ENCODE measurements at places on chromosomes 5 and 9.

DNA sequence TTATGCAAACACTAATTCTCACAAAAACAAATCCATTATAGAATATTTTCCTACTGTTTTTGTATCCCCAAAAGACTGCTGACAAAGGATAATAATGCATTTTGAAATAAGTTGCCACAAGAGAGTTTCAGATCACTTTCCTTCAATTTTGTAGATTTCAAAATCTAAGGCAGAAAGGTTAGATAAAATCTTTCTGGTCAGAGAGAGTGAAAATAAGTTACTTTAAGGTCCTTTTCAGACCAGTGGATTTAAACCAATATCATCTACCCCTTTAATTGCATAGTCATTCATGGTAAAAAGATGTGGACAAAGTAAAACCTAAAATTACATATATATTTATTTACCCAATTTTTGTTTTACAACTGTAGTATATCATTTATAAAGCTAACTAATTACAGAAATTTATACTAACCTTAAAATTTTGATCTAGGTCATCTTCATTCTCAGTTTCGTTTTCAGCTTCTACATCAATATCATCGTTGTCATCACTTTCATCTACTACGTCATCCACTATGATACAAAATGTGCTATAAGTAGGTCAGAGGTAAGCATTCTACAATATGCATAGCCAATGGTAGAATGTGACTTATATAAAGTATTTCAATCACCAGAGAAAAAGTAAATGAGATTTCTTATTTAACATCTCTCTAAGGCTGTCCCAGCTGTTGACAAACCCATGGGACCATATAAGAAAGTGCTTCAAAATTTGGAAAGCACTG, 95.7 kb downstream of the AGTPBP1 start:
- DNase-seq = peak; percentile 41

DNA sequence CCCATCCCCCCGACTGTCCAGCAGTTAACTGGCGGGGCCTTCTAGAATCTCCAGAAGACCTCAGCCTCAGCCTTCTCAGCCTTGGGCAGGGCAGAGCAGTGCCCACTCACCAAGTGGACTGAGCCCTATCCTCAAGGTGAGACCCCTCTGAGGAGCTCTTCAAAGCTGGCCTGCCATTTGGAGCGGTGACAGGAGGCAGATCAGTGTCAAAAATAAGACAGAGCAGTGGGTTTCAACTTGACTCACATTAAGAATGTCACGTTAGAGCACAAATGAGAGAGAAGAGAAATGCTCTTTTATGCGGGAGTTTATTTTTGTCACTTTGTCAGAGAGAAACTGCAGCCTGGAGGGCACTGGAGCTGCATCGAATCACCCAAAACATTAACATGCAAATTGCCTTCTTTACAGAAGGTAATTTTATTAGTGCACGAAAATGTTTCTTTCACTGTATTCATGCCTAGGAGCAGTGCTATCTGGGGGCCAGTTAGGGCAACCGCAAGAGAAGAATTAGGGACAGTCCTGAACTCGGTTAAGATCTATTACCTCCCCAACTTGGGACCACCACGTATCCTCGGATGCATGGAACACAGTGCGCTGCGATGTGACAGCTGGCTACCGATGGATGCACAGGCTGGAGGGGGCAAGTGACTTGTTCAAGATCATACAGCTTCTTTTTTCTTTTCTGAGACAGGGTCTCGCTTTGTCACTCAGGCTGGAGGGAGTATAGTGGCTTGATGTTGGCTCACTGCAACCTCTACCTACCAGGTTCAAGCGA, 188.5 kb downstream of the DAB2IP start:
- DNase-seq = no peak

- DNase-seq = no peak
Observed at GRCh38 chr5:76723266-76723665, 7.3 kb downstream of the F2R start.

DNA sequence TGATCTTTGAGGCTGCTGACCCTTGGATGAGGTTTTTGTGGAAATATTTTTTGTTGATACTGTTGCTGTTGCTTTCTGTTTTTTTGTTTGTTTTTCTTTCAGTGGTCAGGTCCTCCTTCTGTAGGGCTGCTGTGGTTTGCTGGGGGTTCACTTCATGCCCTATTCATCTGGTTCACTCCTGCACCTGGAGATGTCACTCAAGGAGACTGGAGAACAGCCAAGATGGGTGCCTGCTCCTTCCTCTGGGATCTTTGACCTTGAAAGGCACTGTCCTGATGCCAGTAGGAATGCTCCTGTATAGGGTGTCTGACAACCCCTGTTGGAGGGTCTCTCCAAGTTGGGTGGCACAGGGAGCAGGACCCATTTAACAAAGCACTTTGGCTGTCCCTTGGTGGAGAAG, 67.0 kb upstream of the ACTBL2 start:
- no peak for DNase-seq

DNA sequence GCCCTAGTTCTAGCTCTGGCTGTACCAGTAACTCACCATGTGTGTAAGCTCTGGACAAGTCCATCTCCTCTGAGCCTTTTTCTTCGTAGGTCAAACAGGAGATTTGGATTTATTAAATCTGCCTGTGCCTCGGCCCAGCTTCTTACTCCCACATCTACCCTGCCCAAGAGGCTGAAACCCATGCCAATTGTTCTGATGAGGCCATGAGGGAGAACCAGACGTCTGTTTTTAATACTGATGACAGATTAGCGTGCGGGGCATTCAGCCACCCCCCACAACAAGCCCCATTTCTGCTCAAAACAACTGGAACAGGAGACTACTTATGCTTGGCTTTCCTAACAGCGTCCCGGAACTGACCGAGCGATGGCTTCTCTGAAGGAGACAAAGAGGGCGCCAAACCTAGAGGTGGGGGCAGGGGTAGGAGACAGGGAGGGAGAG, 81.2 kb upstream of the TRIM32 start:
- DNase-seq = no peak

DNA sequence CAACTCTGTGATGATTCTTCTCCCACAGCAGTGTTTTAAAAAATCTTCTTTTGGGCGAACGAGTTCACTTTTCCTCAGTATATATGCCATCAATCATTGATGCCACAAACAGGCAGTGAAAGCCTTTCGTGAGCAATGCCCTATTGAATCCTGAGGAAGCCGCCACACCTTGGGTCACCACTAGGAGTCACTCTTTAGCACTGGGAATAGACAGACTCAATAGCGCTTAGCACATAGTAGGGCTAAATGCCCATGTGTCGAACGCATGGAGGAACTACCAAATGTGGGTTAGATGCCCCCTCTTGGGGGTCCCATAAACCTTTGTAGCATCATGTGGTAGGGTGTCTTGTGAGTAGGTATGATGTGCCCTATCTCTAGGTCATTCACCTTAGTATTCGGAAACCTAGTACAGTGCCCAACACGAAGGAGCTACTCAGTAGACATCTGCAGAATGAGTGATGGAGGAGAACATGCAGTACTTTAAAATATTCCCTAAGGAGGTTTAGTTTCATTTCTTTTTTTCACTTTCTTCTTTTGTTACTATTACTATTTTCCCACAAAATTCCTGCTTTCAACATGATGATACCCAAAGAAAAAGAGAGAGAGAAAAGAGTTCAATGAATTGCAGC, 603.7 kb downstream of the BNC2 start:
- DNase-seq = no peak

GRCh38 chr5:164671640-164672039, 1166.2 kb downstream of the MAT2B start:
- DNase-seq = no peak

DNA sequence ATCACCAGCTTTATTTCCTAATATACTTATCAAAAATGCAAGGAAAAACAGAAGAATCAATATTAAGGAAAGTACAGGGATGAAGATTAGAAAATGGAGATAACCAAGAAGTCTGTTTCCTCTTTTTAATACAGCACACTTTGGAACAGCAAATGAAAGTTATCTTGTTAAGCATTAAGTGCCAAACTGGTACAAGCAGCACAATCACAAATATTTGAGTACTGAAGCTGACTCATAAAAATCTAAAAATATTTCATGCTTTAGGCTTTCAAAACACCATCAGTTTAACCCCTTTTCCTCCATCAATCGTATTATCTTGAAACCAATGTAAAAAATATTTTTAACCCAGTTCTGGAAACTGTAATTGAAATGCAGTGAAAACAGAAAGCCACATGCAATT, 2.7 kb downstream of the FBXW11 start:
- no peak for DNase-seq

DNA sequence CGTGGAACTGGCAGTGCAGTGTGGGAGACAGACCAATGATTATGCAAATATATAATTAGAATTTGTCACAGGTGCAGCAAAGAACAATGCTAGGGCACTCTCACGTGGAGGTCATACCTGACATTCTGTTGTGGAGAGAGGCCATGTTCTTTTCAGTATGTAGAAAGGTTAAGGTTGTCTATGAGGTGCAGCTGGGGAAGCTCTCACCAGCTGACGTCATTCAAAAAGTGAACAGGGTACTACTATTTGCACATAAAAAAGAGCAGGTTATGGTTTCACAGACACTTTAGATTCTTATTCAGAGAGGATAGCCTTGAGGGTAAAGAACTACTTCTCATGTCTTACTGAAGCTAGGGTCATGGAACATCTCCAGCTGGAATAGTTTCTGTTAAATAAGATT, 19.1 kb downstream of the SH3GL2 start:
- no peak for DNase-seq

GRCh38 chr9:18673179-18673578, 199.2 kb downstream of the ADAMTSL1 start:
- DNase-seq = no peak

- DNase-seq = no peak
Observed at GRCh38 chr5:173055722-173055982, 500 bp upstream of the CREBRF start.

GRCh38 chr9:16598316-16598715, 272.2 kb downstream of the BNC2 start:
- no peak for DNase-seq

GRCh38 chr5:139949710-139950109, 93.4 kb downstream of the NRG2 start:
- no peak for DNase-seq

DNA sequence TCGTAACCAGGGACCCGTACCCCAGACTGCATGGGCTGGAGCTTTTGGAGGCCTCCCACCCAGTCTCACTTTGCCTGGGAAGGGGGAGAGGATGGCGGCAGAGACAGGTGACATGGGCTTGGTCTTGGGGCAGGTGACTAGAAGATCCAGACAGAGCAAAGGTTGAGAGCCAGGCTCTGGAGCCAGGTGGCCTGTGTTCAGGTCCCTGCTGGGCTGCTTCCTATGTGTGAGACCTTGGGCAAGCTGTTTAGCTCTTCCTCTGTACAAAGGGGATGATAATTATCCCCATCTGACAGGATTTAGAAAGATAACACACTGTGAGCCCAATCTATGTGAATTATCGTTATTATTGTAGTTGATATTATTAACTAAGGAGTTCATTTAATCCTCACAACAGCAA, 16.1 kb upstream of the NDST1 start:
- no peak for DNase-seq

GRCh38 chr5:125198270-125198974, 452.0 kb upstream of the ZNF608 start:
- DNase-seq = no peak

GRCh38 chr5:153719324-153719723, 228.9 kb downstream of the GRIA1 start:
- no peak for DNase-seq

- no peak for DNase-seq
Observed at GRCh38 chr9:119698535-119698934, 329.3 kb upstream of the BRINP1 start.

- DNase-seq = no peak
Observed at GRCh38 chr5:157115502-157115901, 6.7 kb upstream of the HAVCR2 start.

DNA sequence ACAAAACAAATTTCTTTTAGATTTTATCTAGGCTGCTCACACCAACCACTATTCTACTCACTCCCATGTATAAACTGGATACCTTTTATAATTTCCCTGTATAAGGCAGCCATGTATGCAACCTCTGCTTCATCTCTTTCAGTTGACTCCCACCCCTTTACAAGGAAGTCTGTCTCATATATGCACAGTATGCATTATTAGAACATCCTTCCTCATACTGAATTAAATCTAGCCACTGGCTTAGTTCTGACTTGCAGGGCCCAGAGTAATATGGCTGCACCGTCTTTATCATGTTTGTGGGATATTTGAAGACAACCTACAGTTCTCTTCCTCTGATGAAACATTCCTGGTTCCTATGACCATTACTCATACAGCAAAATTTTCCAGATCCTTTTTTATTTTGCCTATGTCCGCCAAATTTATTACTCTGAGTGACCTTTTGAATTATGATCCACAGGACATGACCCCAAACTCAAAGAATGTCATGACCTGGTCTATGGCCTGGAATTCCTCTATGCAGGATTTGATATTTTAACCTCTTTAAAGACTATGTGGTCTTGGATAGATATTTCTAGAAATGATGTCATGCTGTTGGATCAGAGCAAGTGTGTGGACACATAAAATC, 76.6 kb upstream of the ITGA1 start:
- DNase-seq = no peak

DNA sequence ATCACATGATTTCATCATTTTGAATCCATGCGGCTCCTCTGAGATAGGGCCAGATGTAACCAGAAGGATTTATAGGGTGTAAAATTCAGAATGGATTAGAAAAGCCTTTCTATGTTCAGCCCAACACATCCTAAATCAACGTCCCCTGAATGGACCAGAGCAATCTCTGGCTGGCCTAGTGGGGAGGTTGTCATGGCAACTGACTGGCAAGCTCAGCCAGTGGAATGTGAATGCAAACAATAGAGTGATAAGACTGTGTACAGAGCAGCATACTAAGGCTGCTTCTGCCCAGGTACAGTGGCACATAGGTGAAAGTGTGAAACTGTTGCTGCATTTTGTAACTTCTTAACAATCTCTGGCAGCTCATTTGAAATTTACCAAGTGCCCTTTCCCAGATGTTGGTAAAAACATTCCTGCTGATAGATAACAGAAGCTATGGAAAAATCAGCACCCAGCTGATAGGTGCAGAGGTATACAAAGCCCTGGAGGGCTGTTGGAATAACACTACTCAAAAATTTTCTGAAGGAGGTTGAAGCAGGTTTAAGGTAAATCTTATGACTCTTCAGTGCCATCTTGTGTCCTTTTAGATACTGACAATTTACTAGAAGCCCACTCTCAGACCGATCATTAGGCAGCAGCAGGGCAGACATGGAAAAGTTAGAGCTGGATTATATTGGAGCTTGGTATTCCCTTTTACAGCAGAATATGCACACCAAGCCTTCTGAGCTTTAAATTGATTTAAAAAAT, 267.2 kb downstream of the RAB3C start:
- DNase-seq = no peak

DNA sequence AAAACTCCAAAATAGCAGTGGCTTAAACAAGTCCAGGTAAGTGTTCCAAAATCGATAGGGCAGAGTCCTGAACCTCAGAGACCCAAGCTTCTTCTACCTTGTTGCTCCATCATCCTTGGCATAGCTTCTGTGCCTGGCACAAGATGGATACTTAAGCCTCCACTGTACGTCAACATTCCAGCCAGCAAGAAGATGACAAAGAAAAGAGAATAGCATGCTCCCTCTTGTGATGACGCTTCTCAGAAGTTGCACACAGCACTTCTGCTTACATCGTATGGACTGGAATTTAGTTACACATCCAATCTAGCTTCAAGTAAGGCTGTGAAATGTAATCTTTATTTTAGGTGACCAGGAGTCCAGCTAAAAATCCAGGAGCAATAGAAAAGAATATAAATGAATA, 227.4 kb downstream of the ESM1 start:
- DNase-seq = no peak

GRCh38 chr9:16290169-16290568, 580.3 kb downstream of the BNC2 start:
- DNase-seq = no peak

All from CD4-positive, alpha-beta T cell treated with Interleukin-4 for 1 hour (primary cell).